Aorta (tissue), 5 donors: ENCODE measurements at places on chromosomes 4 and X.

DNA sequence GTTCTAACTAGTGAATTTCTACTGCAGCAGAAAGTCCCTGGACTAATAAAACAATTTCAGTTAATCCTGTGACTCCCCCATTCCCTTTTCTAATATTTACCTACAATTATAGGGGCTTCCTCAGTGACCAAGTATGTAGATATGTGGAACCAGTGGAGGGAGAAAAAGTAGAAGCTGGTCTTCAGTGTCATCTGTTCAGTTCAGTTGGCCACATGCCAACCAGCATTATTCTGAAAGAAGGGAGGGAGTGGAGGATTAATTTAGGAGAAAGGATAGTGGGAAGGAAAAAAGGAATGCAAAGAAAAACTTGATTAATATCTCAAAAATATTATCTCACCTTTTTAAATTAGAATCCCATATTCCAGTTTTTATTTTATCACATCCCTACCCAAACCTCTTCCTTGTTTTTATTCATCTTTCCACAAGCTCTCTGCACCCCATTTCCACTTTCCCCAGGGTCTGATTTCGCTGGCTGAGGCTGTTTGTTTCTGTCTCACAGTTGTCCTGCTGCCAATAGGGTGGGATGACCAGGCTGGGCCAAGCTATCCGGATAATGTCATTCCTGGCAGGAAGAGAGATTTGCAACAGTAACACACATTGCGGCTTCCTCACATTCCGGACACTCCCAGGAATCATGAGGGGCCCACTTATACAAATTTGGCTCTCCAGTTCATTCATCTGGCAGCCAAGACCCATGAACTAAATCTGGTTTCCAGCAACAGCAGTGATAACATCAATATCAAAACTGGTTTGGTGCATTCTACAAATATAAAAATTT lies 24.6 kb upstream of the ANTXR2 start:
- DNase-seq: no peak

DNA sequence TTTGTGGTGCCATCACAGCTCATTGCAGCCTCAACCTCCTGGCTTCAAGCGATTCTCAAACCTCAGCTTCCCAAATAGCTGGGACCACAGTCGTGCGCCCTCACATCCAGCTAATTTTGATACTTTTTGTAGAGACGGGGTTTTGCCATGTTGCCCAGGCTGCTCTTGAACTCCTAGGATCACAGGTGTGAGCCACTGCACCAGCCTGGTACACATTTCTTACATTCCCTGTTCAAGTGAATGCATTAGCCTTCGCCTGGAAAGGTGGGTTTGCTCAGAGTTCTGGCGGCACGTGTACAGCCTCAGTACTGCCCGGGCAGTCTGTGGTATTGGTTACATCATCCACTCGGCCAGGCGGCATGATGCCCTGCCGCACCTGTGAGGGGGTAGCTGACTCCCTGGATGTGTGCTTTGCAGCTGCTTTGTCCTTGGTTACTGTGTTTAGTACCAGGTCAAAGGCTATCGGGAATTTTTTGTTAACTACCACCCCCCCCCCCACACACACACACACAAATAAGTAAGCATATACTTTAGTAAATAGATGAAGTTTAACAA lies 57.1 kb downstream of the TNIP2 start:
- DNase-seq: peak; percentile 61

DNA sequence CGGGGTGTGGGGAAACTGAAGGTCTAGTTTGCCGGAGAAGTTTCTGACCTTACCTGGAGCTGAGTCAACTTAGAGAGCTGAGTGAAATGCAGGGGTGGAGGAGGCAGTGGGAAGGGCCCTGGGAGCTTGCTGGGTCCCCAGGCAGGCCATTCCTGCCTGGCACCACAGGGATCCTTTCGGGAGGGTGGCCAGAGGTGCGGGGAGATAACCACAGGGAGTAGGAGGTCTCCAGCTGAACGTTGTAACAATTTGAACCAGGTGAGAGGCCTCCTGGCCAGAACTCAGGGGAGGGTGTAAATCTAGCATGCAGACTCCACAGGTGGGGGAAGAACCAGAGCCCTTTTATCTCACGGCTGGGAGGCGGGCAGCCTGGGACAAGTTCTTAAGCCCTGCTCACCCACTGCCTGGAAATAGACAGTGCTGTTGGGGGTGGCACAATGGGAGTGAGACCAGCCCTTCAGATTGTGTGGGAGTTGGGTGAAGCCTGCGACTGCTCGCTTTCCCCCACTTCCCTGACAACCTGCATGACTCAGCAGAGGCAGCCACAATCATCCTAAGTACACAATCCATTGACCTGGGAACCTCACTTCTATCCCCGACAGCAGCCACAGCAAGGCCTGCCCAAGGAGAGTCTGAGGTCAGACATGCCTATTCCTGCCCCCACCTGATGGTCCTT lies 247.4 kb downstream of the ADGRA3 start:
- no peak for DNase-seq

DNA sequence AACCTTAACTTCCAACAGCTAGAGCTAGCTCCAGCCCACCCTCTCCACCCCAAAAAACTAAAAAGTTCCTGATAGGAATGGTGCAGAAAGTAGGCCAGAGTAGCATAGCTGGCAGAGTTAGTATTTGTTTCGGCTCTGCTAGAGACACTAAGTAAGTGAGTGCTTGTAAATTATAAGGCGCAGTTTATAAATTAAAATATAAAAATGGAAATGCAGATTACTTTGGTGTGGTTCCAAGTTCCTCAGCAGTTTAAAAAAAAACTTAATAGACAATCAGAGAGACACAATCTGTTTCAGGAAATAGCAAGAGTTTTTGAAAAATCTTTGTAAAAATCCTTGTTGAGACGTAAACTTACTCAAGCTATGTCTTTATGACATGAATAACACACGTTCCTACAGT lies 2.8 kb upstream of the LGI2 start:
- no peak for DNase-seq

- peak; percentile 77 for DNase-seq
Observed at GRCh38 chrX:69387567-69388487, 116.3 kb upstream of the NALF2 start.

DNA sequence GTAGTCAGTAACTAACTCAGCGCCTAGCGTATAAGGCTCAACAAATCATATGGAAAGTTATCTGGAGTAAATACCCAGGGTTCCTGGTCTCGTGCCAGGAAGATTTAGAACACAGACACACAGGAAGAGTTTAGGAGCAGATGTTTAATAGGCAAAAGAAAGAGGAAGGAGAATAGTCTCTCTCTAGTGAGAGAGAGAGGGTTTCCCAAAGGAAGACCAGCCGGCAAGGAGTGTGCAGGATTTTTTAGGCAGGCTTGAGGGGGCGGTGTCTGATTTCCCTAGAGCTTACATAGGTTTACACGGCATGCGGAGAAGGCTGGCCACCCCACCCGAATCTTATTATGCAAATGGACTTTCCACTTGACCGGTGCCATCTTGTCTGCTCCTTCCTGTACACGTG lies 284.0 kb upstream of the FRG1 start:
- no peak for DNase-seq

- DNase-seq: no peak
Observed at GRCh38 chrX:78759081-78759480, 11.6 kb downstream of the LPAR4 start.

GRCh38 chr4:152264106-152264505 lies 271.8 kb downstream of the FBXW7 start:
- DNase-seq: no peak

GRCh38 chr4:148205476-148205875 lies 236.7 kb downstream of the NR3C2 start:
- DNase-seq: no peak

DNA sequence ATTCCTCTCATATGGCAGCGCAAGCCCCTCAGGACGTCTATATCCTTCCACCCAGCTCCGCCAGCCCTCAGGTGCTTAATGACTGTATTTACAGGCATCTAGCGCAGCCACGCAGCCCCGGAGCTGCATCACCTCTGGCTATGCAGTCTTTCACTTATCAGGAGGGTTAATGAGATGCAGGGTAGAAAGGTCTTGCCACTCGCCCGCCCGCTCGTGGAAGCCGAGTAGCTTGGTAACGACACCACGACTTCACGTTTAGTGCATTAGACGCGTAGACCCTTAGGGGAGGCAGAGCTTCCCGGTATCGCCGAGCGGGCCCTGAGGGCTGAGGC lies 1.5 kb upstream of the SLC16A2 start:
- DNase-seq: no peak

DNA sequence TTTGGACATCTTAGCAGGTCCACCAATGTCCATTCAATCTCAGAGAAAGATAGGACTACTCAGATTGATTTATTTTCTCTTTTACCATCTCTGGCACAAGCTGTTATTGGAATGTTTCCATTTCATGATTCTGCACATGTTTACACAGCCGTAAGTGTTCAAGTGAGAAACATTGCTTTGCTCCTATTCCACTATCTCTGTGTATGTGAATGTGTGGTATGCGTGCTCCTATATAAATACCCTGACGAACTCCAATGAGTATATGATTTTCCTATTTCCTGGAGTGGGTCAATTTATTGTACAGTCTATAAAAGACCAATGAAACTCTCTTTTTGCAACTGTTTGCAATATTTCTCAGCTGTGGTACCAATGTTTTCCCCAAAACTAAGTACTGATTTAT lies 221.0 kb upstream of the GALNT7 start:
- DNase-seq: no peak

GRCh38 chrX:38305971-38306370 lies 21.3 kb downstream of the RPGR start:
- DNase-seq: no peak

DNA sequence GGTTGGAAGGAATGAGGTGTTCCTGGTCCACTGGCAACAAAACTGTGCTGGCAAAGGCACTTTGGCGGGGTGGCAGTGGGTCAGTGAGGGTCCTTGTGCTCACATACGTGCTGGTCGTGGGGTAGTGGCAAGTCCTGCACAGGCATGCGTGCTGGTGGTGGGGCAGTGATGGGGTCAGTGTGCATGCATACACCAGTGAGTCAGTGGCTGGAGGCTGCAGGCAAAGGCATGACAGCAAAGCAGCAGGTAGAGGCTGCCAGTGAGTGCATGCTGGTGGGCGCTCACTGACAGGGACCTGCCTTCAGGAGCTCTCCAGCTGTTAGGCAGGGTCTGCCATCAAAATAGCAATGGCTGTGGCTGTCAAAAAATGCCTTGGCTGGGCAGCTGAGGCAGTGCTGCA lies 42.1 kb downstream of the TMPRSS11E start:
- no peak for DNase-seq

DNA sequence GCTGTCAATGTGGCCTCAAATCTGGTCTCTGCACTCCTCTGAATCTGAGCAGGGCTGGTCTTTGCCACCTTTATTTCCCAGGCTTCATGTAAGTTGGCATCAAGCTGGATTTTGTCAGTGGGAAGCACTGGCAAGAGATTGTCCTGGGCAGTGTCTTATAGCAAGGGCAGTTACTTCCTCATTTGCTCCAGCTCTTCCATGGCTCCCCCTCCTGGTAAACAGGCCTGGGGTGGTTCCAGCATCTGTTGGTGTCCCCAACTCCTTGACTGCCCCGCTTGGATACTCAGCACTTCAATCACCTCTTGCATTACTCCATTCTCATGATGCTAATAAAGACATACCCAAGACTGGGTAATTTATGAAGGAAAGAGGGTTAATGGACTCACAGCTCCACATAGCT lies 15.0 kb upstream of the REST start:
- no peak for DNase-seq

DNA sequence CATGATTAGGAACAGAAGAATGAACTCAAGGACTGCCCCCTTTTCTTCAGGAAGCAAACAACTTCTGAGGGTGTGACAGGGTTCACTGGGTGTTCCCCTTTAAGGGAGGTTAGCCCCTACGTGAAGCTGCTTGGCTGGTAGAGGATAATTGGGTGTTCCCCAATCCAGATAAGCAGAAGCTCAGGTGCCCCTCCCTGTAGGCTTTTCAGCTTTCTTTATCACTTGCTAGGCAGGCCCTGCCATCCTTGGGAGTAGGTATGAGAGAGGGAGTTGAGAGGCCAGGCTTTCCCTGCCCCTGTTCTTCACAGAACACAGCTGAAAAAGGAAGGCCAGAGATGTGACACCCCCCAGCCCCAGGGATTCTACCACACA lies 44.2 kb downstream of the RTL9 start:
- no peak for DNase-seq

- no peak for DNase-seq
Observed at GRCh38 chr4:25103418-25103817, 56.8 kb downstream of the SEPSECS start.

DNA sequence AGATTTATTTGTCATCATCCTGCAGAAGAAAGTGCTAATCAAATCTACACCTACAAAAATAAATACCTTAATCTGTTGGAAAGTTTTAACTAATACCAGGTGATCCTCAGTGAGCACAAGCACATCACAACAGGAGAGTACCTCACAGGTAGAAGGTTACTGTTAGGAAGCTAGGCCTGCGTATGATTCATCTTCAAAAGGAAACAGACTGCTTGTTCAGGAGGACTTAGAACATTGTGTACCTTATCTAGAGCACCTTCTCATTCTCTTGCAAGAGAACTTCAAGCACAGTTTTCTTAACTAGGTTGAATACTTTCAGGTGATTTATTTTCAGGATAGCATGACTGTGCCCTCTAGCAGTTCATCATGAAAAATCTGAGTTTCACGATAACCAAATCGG lies 54.2 kb downstream of the MND1 start:
- DNase-seq: no peak

GRCh38 chr4:165301833-165302232 lies 25.6 kb upstream of the MSMO1 start:
- no peak for DNase-seq
